Activated CD4-positive, alpha-beta T cell treated with anti-CD3 and anti-CD28 coated beads, Interleukin-2, amount 50 U/mL, for 24 hours (primary cell): ENCODE measurements at places on chromosomes 2 and 18.

GRCh38 chr2:9306911-9307310 lies 100.3 kb downstream of the ASAP2 start:
- DNase-seq, result no peak

DNA sequence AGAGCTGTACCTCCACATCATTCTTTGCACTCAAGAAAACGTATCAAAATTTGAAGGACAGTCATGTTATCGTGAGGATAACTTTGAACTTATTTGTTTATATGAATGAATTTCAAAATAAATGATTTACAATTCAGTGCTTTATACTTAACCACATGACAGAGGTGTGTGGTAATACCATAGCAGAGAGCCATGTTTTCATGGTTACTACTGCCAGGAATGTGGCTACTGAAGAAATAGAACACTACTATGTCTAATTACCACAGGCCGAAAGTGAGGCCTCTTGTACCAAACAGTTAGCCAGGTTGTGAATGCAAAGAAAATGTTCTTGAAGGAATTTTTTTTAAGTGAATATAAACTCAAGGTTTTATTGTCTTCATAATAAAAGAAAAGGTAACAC lies 49.2 kb downstream of the AAK1 start:
- DNase-seq, result no peak

DNA sequence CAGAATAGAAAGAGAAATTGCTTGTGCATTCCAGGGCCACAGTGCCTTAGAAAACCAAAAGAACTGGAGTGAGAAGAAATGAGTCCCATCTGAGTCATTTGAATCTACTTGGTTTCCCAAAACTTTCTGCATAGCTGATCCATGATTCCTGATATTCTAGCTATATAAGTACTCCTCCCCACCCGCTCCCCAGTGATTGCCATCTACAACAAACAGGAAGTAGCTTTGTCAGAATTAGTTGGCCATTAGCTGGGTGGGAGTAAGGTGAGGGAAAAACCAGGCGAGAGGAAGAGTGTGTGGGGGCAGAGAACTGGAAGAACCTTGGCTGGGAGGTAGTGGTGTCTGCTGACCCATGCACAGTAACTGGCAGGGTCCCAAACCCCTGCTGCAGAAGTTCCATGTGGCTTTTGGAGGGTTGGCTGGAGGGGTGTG lies 122.1 kb downstream of the ACAA2 start:
- no peak for DNase-seq

DNA sequence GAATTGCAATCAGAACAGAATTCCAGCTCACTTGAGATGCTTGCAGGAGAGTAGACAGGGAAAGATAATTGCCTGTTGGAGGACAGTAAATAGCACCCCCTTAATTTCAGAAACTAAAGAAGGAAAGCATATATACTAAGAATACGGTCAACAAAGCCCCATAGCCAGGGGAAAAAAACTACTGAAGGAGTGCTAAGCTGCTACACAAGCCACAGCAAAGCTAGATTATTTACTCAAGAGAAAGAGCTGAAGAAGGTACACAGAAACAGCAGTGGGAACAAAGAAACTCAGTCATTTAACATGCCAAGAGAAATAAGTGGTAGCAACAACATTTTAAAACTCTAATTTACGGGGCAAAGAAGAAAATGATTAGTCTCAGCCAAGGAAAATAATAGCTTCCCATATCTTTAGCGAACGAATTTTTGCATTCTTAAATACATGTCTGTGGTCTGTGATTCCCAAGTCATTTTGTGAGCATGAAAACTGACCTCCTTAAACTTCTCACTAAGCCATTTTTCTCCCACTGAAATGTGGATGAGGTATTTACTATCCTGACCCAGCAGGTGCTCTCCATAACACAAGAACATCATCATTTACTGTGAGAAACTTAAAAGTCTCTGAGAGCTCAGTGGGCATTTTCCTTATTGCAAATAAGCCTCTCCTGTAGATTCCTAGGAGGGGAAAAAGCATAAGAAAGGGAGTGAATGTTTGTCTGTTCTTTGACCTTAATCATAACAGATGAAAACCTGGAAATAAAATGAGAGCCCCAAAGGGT lies 196.0 kb downstream of the PAX3 start:
- DNase-seq, result no peak

GRCh38 chr2:128369108-128369555 lies 50.5 kb upstream of the HS6ST1 start:
- no peak for DNase-seq

DNA sequence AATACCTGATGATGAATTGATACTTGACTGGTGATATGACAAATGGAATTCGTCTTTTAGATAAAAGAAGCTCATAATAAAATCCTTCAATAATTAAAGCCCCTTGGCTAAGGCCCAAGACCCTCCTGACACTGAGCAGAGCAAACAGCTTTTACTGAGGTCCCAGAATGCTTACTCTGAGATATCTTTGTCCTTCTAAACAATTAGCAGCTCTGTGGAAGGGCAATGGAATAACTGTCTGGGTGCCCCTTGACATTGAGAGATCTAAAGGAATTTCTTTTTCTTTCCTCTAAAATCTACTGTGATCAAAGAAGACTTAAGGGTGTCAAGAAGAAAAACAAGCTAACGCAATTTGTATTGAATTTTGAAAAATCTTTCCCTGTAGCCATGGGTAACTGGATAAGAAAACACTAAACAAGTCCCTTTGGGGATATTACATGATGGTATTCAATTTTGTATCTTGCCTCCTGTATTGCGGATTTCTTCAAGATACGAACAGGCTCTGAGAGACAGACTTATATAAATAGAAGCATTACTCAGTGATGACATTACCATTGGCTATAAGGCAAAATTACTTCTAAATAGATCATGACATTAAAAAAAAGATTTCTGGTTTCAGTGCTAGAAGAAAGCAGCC lies 128.8 kb downstream of the MREG start:
- DNase-seq, result no peak

GRCh38 chr2:163177592-163177991 lies 339.0 kb upstream of the KCNH7 start:
- DNase-seq, result no peak

DNA sequence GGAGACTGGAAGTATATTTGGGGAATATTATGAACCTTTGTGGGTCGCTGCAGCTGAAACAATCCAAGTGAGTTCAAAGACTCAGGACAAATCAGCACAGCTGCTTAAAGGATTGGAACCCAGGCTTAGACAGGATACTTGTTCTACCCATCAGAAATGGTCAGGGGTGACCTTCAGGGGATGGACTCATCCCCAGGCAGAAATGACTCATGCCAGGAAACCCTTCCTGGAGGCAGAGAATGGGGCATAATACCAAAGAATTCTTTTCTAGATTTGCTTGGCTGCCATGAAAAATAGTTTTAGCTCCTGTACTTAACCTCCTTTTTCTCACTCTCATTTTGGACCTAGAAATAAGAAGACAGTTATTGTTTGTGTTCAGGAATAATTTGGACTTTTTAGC lies 425.5 kb downstream of the TSN start:
- no peak for DNase-seq

DNA sequence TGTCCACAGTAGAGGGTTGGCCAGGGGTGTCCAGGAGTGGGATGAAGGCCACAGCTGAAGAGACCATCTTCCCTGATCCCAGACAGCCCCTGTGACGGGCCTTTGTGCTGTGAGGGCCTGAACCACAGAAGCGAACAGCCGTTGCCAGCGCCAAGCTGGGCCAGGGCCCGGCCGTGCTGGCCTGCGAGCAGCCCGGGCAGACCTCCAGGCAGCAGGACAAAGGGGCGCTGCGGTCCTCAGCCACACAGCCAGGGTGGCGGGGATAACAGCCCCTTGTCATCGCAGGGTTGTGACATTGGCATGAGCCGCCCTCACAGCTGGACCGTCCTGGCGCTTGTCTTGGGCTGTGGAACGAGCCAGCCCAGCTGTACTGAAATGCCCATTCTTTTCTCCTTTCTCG lies 161.1 kb downstream of the FAM210A start:
- no peak for DNase-seq

DNA sequence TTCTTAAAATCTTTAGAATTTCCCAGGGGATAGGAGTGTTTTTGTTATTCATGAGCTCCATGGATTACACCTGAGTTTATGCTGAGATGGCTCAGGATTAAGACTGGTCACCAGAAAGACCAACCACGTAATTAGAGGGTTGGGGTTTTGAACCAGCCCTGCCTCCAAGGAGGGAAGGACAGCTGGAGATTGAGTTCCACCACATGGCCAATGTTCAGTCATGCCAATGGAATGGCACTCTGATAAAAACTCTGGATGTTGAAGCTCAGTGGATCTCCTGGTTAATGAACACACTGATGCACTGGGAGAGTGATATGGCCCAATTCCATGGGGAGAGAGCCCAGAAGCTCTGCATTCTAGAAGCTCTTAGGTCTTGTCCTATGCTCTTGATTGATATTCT lies 38.7 kb upstream of the PTPN4 start:
- DNase-seq, result no peak

- DNase-seq, result no peak
These were observed 35.4 kb downstream of the STAT4 start for GRCh38 chr2:191115391-191115790.

DNA sequence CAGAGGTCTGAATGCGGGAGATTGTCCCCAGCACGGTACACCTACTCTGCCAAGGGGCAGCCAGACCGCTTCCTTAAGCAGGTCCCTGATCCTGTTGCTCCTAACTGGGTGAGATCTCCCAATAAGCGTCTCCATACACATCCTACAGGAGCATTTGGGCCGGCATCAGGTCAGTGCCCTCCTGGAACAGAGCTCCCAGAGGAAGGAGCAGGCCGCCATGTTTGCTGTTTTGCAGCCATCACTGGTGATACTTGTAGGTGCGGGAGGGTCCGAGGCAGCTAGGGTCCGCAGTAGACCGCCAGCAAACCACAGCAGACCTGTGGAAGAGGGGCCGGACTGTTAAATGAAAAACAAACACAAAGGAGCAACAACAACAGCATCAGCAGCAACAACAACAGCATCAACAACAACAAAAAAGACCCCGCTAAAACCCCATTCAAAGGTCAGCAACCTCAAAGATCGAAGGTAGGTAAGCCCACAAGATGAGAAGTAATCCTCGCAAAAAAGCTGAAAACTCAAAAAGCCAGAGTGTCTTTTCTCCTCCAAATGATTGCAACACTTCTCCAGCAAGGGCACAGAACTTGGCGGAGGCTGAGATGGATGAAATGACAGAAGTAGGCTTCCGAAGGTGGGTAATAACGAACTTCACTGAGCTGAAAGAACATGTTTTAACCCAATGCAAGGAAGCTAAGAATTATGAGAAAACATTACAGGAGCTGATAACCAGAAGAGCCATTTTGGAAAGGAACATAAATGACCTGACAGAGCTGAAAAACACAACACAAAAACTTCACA lies 79.0 kb upstream of the CDH7 start:
- no peak for DNase-seq

GRCh38 chr2:106781196-106781595 lies 104.8 kb downstream of the ST6GAL2 start:
- no peak for DNase-seq

DNA sequence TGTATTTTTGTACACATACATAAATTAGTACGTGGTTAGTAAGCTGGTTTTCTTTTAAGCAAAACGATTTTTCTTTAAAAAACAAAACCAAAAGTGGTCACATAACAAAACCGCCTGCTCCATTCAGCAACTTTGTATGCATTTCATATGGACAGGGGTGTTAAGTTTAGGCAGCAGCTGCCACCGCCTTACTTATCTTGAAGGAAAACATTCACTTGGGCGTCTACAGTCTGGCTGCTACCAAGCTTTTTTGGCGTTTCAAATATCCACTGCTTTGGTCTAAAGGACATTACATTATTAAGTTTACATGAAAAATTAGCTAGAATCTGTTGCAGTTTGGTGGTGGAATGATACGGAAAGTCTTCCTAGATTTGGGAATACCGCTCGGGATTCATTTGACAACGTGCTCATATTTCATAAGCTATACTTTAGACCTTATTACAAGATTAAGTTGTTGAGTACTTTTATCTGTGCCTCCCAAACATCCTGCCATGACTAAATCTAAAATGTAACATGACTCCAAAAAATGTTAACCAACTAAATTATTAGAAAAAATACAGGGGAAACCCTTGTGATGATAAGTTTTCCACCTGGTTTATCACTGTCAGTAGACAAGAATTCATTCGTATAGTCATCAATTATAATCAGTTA lies 214.8 kb downstream of the NEDD4L start:
- no peak for DNase-seq

DNA sequence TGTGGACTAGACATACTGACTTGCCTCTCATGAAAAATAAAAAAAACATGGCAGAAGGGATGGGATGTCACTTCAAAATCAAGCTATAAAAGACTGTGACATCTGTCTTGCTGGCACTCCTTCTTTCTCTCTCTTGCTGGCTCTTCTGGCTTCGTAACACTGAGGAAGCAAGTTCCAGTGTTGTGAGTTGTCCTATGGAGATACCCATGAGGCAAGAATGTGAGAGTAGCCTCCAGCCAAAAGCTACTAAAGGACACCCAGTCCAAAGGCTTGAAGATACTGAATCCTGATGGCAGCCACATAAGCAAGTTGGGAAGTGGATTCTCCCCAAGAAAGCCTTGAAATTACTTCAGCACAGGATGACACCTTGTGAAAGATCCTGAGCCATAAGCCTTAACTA lies 376.1 kb upstream of the TMEFF2 start:
- DNase-seq, result no peak

GRCh38 chr2:28688818-28689217 lies 62.8 kb upstream of the PPP1CB start:
- DNase-seq, result no peak

- no peak for DNase-seq
These were observed 126.0 kb downstream of the ZFP36L2 start for GRCh38 chr2:43100362-43100882.

- no peak for DNase-seq
These were observed 158.1 kb upstream of the SPATS2L start for GRCh38 chr2:200148366-200148765.

DNA sequence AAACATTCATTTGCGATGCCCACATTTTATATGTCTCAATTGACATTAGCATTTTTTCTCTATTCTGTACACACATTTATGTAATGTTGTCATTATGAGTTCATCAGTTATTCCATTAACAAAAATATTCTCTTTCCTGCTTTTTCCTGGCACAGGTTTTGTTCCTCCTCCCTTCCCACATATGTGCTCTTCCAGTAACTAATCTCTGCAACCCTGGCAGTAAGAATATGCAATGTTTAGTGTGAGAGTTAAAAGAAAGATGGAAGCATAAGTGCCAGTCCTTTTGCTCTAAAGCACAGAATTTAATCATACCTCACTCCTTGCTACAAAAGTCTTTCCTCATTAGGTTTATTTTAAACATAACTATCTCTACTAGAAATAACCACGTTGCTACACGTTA lies 155.8 kb upstream of the ERBB4 start:
- no peak for DNase-seq

DNA sequence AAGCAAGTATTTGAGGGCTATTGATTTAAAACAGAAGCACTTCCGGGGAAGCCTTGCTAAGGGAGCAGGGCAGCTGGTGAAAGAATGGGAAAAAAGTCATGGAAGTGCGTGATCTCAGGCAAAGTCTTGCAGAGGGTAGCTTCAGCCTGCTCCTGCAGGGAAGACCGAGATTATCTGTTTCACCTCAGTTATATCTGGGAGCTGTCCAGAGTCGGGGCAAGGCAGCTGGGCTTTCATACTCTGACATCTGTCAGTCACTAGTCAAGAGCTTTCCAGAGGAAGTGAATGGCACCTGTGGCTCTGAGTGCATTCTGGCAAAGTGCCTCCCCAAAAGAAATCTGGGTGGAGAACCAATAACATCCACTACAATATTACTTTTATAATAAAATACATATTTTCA lies 8.7 kb downstream of the NXPH2 start:
- DNase-seq, result no peak
